Urinary bladder (tissue), 4 donors: ENCODE measurements at places on chromosomes 12 and 14. TPM values are rescaled to one million over a fixed set of nuclear protein-coding genes. Genes with fewer than 3 reads are reported as not detected.

- DNase-seq = no peak
These were observed 123.8 kb downstream of the NPAS3 start for GRCh38 chr14:33062476-33062875.

DNA sequence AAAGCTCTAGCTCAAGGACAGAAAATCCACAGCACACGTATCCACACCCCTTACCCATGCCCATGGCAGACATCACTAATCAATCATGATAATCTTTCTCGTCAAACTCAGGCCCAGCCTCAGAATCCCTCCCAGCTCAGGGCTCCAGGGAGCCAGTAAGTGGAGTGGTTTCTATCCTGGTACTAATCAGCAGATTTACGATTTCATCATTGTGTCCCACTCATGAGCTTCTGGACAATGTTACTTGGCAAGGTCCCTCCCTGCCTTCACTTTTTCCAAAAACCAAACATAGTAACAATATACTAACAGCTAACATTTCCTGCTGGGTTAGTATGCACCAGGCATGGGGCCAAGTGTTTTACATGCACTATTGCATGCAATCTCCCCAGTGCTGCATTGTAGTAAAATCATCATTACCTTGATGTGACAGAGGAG, 45.8 kb upstream of the NCOR2 start:
- peak; percentile 56 for DNase-seq

GRCh38 chr12:3152011-3152511, 74.9 kb downstream of the TSPAN9 start:
- no peak for DNase-seq

GRCh38 chr14:74573421-74574089, 38.5 kb downstream of the LTBP2 start:
- no peak for DNase-seq

DNA sequence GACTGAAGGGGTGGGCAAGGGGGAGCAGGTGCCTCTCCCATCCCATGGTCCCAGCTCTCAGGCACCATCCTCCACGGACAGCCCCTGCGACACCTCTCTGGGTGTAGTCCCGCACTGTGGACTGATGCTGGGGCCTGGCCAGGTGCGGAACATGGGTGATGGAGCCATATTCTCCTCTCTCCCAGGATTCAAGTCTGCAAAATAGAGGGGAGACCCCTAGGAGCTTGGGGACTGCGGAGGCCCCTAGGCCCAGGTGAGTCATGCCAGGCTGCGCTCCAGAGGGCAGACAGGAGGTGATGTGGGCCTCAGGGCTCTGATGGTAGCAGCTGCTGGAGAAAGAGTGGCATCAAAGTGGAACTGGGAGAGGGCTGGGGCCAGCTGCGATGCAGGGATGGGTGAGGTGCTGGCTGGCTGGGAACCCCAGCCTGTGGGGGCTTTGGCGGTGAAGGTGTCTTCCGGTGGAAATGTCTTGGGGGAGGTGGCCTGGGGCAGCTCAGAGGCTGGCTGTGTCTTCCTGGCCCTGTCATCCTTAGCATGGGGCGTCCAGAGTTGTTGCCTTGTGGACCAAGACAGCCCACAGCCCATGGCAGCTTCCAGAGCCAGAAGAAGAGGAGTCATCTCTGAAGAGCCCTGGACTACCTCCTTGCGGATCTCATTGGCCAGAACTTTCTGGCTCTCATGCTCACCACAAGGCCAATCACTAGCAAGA, 149.1 kb downstream of the KIF26A start:
- no peak for DNase-seq

GRCh38 chr12:15244341-15244740, 23.1 kb upstream of the RERG start:
- DNase-seq = no peak

- DNase-seq = no peak
These were observed 903 bp upstream of the NT5DC3 start for GRCh38 chr12:103841690-103842584.

GRCh38 chr14:22778084-22778483, 11.6 kb downstream of the OXA1L start:
- no peak for DNase-seq

DNA sequence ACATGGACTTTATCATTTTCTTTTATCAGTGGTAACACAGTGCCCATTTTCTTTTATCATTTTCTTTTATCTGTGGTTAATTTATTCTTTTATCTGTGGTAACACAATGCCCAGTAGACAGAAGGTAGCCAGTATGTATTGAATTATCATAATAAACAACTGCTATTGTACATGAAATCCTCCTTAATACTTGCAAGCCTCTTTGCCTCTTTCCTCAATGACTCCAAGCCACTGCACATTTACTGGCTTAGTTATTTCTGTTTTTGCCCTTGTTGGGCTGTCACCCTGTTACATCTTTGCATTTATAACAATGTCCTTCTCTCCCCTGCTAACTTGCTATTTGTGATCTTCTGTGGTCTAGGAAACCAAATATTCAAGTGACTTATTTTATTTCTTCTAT, 345.0 kb downstream of the ATP23 start:
- DNase-seq = no peak

- DNase-seq = no peak
These were observed 66.0 kb downstream of the SLC38A6 start for GRCh38 chr14:61047021-61047420.

The CEBPE gene
- polyA plus RNA-seq = 0.06 TPM

The PPP1R1A gene
- 2.5 TPM for polyA plus RNA-seq

The GPR84 gene
- polyA plus RNA-seq = 0.96 TPM

The KRT72 gene
- not detected for polyA plus RNA-seq

The TAS2R8 gene
- not detected for polyA plus RNA-seq

The MIP gene
- polyA plus RNA-seq = not detected

The AKAP6 gene
- 7.3 TPM for polyA plus RNA-seq

The RASSF9 gene
- 0.92 TPM for polyA plus RNA-seq
